ENCODE measurements at places on chromosomes 4 and X. TPM values are rescaled to one million over a fixed set of nuclear protein-coding genes. Genes with fewer than 3 reads are reported as not detected.

ASB9 gene
- total RNA-seq = 1.8 TPM

GRCh38 chrX:69503782-69504625 is at the start of gene NALF2:
TSS of gene NALF2 (plus strand) at chrX:69504326. CDS start at chrX:69505283, 957 bp downstream.
- no peak for DNase-seq
- H3K36me3 ChIP-seq = no peaks in the 10 kb centered on the region
- peak within 1 kb of the TSS; percentile 58 for H3K4me3 ChIP-seq
- no peaks in the 10 kb centered on the region for H3K4me1 ChIP-seq

- H3K36me3 ChIP-seq = no peaks in the 10 kb centered on the region
- H3K27ac ChIP-seq = peak overlapping the region; percentile 91
- H3K4me1 ChIP-seq = no peaks in the 10 kb centered on the region
- peak; percentile 67 for DNase-seq
- H3K4me3 ChIP-seq = peak overlapping the region; percentile 77
Observed at GRCh38 chr4:2535376-2536192, 863 bp upstream of the FAM193A start.

GRCh38 chr4:168634276-168634802 is 137.5 kb downstream of the PALLD start:
- H3K4me3 ChIP-seq = no peak overlapping the region
- no peak for DNase-seq
- no peaks in the 10 kb centered on the region for H3K27me3 ChIP-seq

- H3K4me1 ChIP-seq = no peaks in the 10 kb centered on the region
- no peak overlapping the region for H3K27ac ChIP-seq
- H3K27me3 ChIP-seq = no peaks in the 10 kb centered on the region
- no peaks in the 10 kb centered on the region for H3K36me3 ChIP-seq
- H3K4me3 ChIP-seq = no peak overlapping the region
Observed at GRCh38 chr4:95462921-95463320, 85.9 kb downstream of the UNC5C start.

- H3K27ac ChIP-seq = no peak overlapping the region
- H3K4me3 ChIP-seq = no peak overlapping the region
- H3K4me1 ChIP-seq = no peaks in the 10 kb centered on the region
- H3K27me3 ChIP-seq = no peaks in the 10 kb centered on the region
Observed at GRCh38 chrX:47568656-47569295, 7.8 kb downstream of the ARAF start.

TTC29 gene
- not detected for total RNA-seq
